ENCODE measurements at places on chromosomes 12 and 14.
A peak's percentile ranks its signal among the peaks of the same experiment; 100 is the strongest.

- DNase-seq, result no peak
Observed at GRCh38 chr14:85058150-85058549, 471.8 kb upstream of the FLRT2 start.

GRCh38 chr14:69708049-69708448 is 58.9 kb upstream of the SRSF5 start:
- no peak for DNase-seq

GRCh38 chr14:72154645-72155378 is 222.6 kb downstream of the RGS6 start:
- no peak for DNase-seq

DNA sequence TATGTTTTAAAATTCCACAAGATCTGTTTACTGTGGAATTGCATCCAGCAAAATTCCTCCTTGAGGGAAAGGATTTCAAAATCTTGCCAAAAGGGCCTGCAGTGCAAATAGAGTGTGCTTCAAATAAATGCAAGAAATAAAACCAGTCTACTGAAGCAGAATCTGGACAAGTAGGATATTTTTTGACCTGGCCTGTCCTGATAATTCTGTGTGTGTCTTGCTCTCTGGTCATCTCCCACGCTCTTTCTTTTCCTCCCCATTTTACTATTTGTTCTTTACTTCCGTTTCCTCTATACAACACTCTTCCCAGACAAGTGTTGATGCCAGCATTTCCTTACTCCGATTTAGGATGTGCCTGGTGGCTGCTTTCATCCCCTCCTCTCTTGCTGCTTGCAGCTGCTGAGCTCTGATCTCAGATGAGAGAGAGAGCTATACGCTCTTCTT is 115.9 kb downstream of the GPR135 start:
- DNase-seq, result no peak

DNA sequence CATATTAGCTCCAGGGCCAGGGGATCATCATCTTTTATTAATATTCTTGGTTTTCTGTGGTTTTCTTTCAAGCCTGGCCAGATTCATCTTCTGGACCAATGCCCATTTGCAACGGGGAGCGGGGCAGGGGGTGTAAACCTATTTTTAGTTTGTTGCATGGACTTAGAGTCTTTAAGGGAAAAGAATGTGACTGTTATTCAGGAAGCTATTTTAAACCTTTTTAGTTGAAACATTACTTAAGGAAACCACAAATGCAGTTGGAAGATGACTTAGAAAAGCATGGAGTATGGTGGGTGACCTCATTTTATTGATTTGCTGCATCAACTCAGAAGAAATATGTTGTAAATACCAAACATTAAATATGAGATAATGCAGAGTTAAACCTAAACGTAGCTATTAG is 368.4 kb upstream of the E2F7 start:
- no peak for DNase-seq

DNA sequence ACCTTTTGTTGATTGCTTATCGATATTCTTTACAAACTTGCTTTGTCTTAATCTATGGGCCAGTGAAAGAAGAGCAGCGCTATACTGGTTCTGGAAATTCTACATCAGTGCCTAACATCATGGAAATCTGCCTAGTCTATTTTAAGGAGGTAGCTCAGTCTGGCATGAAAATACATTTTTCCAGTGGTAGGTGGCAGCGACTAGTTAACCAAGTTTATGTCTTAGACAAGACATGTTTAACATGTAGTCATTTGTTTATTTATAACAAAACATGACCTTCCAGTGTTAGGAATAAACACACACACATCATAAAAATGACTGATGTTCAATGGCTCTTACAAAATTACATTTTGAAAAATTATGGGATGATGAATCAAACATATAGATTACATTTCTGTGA is 336.0 kb upstream of the SOX5 start:
- no peak for DNase-seq

GRCh38 chr14:38001501-38001900 is 206.2 kb upstream of the SSTR1 start:
- DNase-seq, result no peak

- peak; percentile 68 for DNase-seq
Observed at GRCh38 chr12:47990351-47991105, 13.7 kb downstream of the COL2A1 start.

- DNase-seq, result no peak
Observed at GRCh38 chr12:92737855-92738850, 35.4 kb downstream of the PLEKHG7 start.

GRCh38 chr14:60655119-60655897 is 6.0 kb upstream of the SIX1 start:
- no peak for DNase-seq

DNA sequence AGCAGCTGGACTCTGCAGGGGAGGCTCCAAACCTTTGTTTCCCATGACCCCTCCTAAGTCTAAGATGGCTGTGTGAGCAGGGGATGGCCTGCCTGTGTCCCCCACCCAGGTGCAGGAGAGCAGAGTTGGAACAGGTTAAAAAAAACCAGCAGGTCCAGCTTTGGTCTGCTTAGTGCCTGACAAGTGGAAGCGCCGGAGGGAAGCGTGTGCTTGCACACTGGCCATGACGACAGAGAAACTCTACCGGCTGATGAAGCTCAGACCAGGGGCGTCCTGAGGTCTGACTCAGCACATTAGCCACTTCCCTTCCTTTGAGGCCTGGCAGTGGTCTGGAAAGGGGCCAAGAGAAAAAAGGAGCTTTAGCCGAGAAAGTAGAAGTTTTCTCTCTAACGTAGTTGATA is 280.1 kb downstream of the VRK1 start:
- DNase-seq, result no peak

- peak; percentile 82 for DNase-seq
Observed at GRCh38 chr14:93115821-93116675, at the start of gene ITPK1. Gene ITPK1 (minus strand): TSS chr14:93115925. CDS start chr14:93115163, 762 bp downstream.

DNA sequence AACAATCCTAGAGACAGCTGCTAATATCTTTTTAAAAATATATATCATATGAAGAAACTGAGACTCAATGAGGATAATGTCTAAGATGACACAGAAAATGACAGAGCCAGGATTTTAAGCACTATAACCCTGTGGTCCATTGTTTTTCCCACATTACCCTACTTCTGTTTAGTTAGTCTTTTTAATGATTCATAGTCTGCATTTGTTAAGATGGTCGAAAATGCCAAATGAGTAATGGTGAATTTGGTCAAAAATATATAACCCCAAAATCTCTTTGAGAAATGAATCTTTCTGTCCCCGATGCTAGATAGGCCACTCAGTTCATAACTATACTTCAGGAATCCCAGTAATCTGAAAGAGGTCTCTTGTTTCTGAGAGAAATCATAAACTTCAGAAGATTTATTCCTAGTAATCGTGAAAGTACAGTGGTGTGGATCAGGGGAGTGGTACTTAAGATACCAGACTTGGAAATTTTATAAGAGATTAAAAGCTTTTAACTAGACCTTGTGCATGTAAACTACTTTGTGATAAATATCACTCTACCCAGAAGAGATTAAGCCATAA is 10.8 kb downstream of the RTRAF start:
- DNase-seq, result no peak

DNA sequence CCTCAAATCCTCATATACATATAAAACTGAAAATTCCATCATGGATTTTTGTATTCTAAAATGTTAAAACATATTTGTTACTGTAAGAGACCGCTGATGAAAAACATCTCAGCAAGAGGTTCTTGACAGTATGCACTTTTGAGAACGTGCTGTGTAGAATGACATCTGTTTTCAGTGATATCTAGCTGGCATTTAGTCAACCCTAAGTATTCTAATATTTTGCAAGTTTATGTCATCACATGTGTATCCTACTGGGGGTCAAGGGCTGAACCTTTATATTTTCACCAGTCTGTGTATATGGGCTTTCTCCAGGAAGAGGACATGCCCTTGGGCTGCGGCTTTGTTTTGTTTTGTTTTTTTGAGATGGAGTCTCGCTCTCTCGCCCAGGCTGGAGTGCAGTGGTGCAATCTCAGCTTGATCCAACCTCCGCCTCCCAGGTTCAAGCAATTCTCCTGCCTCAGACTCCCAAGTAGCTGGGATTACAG is 22.0 kb upstream of the YARS2 start:
- no peak for DNase-seq

GRCh38 chr12:81221681-81222080 is 143.8 kb downstream of the ACSS3 start:
- DNase-seq, result no peak

DNA sequence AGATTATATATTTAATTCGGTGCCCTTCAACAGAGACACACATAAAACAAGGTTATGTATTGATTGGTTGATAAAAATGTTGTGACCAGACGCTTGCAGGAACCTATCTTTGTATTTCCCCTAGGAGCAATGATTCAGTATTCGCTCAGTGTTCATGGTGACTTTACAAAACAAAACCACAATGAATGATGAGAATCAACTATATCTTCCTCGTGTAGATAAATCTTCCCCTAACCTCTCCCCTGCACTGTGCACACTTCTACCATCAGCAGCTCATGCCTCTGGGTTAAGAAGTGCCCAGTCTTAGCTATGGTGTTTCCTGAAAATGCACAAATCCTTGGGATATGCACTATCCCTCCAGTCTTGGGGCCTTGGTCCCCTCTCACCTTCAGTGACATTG is 16.3 kb downstream of the RIN3 start:
- no peak for DNase-seq

DNA sequence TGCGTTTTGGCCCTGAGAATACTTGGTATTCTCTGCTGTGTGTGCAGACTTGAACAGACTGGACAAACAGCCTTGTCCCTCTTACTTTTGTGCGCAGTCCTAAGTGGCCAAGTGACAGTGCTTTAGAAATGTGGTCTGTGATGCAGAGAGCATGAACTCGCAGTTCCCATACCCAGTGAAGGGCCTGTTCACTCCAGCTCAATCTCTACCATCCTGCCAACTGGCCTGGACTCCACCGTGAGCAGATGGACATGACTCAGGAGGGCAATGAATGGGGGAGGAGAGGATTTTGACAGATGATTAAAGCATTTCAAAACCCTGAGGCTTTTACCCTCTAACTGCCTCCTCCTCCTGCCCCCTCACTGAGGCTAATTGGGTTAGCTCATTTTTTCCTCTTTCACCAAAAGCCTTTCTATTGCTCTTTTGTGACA is 62.5 kb upstream of the PYGL start:
- no peak for DNase-seq

- peak; percentile 53 for DNase-seq
Observed at GRCh38 chr14:105861985-105862465, 335.6 kb downstream of the TMEM121 start.

- DNase-seq, result no peak
Observed at GRCh38 chr14:91649930-91650329, 82.0 kb downstream of the CATSPERB start.

GRCh38 chr12:31406345-31406744 is 80.4 kb upstream of the SINHCAF start:
- DNase-seq, result no peak

DNA sequence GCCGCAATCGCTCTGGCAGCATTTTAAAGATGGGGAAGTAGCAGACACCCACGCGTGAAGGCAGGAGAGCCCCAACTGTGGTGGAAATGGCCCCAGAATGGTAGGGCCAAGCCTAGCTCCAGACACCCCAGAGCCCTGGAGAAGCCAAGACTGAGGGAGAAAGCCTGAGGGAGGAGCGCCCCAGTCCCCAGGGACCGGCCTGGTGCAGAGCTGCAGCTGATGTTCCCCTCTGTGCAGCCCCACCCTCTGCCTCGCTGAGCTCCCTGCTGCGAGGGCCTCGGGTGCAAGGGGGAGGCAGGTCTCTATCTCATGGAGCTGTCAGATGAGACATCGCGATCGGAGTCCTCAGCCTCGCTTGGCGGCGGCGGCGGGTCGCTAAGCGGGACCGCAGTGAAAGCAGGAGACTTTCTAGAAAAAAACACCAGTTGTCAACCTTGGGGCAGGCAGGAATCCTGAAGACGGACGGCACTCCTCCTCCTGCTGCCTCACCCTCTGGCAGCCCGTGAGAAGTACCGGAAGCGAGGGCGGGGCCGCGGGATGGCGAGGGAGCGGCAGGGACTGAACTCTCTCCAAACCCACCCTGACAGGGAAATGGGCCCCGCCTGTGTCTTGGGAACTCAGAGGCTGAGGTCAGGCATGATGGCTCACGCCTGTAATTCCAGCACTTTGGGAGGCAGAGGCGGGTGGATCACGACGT is 6.0 kb downstream of the GAPDH start:
- peak; percentile 77 for DNase-seq

DNA sequence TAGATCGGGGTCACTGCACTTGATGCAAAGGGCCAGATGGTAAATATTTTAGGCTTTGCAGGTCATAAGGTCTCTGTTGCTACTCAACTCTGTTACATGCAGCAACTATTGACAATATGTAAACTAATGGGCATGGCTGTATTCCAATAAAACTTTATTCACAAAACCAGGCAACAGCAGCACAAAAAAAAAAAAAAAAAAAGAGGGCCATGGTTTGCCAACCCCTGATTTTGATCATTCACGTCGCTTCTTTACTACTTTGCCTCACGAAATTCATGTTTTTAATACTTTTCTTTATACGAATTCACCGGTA is 152.9 kb downstream of the RBM19 start:
- DNase-seq, result no peak

- DNase-seq, result no peak
Observed at GRCh38 chr14:86912709-86913108, 1080.3 kb downstream of the GALC start.

- no peak for DNase-seq
Observed at GRCh38 chr12:132642846-132643835, 24.6 kb downstream of the P2RX2 start.

GRCh38 chr12:68434391-68435298 is 102.5 kb upstream of the MDM1 start:
- no peak for DNase-seq

DNA sequence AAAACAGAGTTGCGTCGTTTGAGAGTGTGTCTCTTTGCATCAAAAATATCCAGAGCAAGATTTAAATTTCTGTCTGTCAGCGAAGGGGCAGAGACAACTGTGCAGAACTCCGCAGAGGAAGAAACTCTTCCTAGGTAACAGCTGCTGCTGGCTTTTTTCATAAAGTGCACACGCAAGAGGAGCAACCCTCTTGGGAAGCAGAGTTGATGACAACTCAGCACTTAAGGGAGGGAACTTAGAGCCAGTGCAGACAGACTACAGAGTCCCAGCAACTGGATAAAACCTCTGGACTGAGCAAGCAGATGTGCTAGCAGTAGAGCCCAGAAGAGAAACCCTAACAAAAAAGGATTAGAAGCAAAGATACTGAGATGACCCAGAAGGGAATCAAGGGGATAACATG is 337.1 kb downstream of the PCNX1 start:
- DNase-seq, result no peak

DNA sequence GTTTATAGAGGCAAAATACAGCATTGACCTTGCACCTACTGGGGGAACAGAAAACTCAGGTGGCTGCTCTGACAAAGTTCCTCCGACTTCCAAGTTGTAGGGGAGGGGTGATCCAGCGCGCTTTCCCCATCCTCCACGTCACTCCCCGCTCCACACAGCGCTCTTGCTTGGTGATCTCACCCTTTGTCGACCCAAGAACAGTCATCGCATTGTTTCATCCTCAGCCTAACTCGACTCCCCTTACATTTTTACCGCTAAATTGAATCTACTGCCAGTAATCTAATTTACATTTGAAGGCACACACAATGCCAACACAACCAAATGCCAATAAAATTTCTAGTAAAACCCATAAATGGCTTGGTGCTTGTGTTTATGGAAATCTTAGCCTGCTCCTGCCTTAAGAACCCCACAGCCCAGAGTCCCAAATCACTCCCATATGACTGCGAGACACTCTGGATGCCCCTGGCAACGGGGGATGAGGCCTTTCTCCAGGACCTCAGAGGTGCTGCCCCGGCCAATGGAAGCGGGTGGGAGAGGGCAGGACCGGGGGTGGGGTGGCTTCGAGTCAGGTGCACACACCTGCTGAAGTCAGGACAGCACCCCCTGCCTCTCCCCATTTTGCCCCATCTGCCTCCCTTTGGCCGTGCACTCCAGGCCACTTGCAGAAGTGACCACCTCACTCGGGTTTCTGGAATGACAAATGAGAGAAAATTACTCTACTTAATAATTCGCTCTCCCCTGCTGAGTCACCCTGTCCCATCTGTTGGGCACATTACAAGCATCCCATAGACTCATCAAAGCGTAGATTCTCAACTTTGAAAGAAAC is 98.2 kb upstream of the GSC start:
- no peak for DNase-seq
